ENCODE measurements at places on chromosomes 12 and 14.

- peak; percentile 30 for DNase-seq
Measured at GRCh38 chr14:32808644-32809043, 130.0 kb upstream of the NPAS3 start.

DNA sequence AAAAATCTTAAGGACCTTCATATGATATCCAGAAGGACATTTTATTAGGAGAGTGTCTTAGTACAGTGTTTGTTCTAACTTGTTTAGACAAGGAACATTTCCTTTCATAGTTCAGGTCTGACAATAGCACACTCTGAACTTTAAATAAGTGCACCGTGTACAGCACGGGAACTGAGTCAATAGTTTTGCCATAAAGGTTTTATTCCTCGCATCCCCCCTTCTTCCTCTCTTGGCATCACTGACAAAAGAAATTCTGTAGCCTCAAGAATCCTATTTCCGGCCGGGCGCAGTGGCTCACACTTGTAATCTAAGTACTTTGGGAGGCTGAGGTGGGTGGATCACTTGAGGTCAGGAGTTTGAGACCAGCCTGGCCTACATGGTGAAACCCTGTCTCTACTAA lies 58.3 kb downstream of the TMCC3 start:
- no peak for DNase-seq

DNA sequence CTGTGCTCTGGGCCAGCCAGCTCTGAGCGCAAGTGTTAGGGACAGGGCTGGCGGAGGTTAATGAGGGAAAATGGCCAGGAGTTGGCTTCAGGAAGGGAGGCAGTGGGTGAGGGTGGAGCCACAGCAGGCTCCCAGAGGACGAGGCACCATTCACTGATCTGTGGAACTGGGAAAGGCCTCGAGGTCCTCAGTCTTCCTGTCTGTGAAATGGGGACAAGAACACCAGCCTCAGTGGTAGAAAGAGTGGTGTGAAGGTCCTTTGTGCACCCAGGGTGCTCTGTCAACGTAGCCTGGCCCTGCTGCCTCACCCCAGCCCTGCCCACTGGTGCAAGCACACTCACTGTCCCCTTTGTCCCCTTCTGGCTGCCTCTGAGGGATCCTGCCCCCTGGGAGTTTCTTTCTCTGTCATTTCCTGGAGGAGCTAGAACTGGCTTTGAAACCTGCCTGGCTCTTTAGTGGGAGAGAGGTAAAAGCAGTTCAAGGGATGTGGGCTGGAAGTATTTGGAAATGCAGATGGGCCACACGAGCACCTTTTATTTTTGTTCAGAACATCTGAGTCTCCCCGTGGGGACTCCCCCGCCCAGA lies 25.0 kb downstream of the SYNDIG1L start:
- no peak for DNase-seq

DNA sequence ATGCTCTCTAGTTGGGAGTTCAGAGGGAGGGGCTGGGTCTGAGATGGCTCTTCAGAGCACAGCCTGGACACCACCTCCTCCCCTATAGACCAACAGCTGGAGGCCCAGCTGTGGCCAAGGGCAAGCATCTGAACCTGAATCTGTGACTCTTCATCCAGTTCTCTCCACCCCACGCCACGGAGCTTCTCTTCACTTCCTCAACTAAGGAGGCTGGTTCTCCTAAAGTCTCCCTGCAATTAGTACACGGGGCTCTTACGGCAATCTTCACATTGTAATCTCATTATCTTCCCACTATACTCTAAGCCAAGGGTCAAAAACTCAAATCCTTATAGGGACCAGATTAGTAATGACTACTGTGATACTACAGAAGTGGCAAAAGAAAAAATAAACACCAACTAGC lies 9.8 kb downstream of the NRDE2 start:
- no peak for DNase-seq

GRCh38 chr14:102236026-102236425 lies 68.9 kb downstream of the MOK start:
- DNase-seq: no peak

DNA sequence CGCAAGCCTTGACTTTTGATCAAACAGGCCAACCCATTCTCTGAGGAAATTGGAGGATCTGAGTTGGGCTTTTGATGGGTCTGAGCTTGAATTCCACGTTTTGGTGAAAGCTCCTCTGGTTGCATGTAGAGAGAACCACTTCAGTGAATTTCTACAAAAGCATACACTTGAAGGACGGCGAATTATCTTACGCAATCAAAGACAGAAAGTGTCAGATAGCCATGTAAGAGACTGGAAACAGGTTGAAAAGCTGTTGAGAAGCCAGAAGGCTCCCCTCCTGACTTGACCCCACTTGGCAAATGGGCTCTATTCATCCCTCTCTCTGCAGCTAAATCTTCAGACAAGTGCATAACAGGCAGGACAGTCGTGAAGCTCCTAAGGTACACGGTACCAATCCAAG lies 809.1 kb downstream of the BCL11B start:
- DNase-seq: no peak
